RCC 7860 (cell line): ENCODE measurements at places on chromosomes 2 and 18.

DNA sequence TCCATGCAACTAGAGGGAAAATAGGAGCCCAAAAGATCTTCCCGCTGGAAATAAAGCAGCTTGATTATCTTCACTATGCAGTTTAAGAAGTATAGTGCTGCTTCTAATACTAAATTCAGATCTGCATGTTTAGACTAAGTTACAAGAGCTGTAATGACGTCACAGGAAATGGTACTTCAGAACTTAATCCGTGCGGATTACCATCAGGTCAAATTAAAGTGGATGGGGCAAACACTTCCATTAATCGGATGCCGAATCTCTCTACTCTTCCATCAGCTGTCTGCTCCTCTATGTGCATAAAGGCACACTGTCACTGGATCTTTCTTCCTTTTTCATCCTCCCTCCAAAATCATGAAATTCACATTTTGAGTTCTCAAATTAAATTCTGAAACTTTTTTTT lies 52.6 kb downstream of the TRAPPC12 start:
- DNase-seq = no peak

DNA sequence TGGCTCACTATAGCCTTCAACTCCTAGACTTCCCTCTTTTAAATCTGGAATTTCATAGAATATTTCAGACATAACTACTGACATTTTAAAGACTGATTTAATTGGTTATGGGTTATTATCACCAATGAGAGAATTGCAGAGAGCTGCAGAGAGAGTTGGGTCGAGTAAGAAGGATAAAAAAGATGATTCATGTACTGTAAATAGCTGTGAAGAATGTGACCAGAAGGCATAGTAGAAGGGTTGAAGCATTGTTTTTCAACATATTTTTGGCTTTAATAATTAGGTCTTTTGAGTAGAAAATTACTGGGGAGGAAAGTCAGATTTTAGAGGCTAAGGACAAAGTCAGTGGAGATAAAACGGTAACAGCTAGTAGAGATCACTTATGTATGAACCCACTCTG lies 503.2 kb upstream of the SLC8A1 start:
- no peak for DNase-seq

- DNase-seq = no peak
Measured at GRCh38 chr2:211802666-211803065, 735.9 kb downstream of the ERBB4 start.

GRCh38 chr2:102753563-102754159 lies 8.2 kb upstream of the TMEM182 start:
- no peak for DNase-seq

DNA sequence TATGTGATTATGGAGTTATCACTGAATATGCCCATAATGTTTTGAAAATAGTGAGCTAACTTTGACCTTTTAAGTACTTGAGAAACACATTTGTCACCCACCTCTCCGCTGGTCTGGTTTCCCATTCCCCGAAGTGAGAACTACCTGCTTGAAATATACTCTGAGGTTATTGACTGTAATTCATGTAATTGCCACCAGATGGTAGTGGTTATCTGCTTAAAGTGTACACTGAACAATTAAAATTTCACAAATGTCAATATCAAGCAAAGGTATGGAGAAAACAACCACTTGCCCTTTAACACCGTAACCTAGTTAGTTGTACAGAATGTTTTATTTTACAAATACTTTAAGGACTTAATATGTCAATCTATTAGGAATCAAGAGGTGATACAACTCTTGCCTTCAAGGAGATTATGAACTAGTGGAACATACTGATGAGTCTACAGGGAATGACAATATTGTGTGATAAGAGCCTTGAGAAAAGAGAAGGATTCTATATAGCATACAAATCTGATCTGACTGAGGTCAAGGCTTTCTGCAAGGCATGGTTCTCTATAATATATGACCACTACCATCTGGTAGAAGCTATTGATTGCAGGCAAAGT lies 316.8 kb upstream of the KCNH7 start:
- peak; percentile 30 for DNase-seq

GRCh38 chr2:233471291-233472035 lies 95.1 kb downstream of the USP40 start:
- DNase-seq = no peak

DNA sequence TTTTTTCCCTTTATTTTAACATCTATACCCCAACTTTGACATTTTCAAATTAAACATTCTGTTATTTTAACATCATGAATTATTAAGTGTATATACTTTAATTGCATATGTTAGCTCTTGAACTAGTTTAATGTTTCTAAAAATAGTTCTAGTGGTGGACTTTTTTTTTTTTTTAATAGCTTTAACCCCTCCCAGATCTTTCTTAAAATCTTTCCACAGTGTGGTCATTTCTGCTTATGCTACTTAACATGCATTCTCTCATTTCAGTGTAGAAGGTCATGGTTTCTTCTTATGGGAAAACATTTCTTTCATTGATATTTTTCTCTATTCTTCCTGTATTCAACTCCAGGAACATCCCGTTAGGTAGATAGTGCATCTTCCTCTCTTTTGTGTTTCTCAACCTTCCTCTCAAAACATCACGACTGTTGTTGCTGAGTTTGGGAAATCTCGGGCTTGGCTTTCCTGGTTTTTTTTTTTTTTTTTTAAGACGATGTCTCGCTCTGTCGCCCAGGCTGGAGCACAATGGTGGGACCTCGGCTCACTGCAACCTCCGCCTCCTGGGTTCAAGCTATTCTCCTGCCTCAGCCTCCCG lies 849 bp upstream of the TMEM18 start:
- no peak for DNase-seq

- DNase-seq = no peak
Measured at GRCh38 chr2:85436836-85437487, 18.4 kb downstream of the SH2D6 start.

DNA sequence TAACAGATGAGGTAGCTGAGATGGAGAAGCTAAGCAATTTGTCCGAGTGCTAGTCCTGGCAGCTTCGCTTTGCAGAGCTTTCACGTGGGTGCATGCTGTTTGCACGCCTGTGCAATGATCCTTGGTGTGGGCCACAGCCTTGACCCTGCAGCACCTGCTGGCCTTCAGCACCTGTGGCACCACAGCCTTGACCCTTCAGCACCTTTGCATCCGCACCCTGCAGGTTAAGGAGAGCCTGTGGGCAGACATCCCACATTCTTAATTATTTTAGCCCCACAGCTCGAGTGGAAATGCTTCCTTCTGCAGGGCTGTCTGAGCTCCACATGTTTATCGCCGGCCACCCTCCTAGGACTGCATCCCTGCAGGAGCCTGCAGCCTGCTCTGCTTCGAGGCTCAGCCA lies 19.3 kb downstream of the NCK2 start:
- no peak for DNase-seq

DNA sequence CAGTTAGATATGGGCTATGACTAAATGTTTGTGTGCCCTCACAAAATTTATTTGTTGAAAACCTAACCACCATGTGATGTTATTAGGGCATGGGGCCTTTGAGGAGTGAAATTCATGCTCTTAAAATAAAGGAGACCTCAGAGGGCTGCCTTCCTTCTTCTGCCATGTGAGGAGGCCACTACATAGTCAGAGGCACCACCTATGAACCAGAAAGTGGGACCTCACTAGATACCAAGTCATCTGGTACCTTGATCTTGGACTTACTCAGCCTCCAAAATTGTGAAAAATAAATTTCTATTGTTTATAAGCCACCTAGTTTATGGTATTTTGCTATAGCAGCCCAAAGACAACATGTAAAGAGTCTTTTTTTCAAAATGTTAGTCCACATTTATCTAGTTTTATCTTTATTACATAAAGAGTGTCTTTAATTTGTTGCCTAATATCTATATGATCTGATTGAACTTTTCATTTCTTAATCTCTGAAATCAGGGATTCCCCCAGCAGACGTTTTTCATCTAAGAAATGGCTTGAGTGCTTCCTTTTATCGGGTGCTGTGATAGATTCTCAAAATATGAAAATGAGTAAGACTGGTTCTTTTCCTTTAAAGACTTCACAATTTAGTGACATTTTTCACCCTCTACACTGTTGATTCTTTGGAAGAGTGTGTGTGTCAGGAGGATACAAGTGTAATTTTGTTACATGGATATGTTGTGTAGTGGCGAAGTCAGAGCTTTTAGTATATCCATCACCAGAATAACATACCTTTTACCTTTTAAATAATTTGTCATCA lies 34.2 kb downstream of the PMS1 start:
- DNase-seq = no peak

GRCh38 chr18:22816266-22817176 lies 116.6 kb upstream of the RBBP8 start:
- DNase-seq = no peak

- DNase-seq = no peak
Measured at GRCh38 chr2:170177950-170178781, at the start of gene MYO3B. Gene MYO3B (plus strand): TSS chr2:170178147. CDS start chr2:170178288, 141 bp downstream.

DNA sequence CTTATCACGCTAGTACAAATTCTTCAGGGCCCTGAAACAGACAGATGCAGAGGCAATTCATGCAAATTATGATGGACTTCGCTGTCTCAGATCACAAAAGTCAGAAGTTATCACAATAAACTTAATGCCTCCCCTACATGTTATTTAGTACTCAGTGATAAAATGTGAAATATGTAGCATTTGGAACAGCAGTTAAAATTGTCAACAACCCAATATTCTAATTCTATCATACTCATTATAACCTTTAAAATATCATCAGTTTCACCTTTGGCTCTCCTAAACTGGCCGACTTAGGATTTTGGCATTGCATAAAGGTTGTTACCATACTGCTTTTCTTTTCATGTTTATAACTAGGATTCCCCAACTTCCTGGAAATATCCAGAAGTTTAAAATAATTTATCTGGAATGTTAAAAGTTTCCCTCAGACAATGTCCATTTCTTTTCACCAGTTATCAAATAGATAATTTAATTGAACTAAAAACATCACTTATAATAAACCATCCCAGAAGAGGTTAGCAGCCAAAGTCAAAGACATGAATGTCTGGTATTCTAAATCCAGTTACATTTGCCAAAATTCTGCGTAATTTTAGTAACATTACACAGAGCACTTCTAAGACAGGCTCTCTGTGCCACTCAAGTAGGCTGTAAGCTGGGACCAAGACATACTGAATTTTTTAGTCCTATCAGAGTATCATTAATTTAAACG lies 239.8 kb downstream of the RBM43 start:
- DNase-seq = no peak

DNA sequence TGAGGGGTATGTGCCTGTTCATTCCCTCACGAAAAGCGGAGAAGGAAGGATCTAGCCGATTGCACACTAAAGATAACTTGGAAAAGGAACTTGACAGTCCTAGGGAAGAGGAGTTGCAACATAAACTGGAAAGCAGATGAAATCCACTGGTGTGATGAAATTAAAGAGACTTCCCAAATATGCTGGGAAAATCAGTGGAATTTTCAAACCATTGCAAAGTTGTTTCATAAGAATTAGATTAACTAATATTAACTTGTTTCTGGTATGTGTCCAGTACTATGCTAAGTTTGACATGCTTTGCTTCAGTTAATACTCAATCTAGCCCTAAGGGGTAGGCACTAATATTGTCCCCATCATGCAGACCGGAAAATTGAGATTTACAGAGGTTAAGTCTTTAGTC lies 222.7 kb downstream of the IKZF2 start:
- DNase-seq = no peak

DNA sequence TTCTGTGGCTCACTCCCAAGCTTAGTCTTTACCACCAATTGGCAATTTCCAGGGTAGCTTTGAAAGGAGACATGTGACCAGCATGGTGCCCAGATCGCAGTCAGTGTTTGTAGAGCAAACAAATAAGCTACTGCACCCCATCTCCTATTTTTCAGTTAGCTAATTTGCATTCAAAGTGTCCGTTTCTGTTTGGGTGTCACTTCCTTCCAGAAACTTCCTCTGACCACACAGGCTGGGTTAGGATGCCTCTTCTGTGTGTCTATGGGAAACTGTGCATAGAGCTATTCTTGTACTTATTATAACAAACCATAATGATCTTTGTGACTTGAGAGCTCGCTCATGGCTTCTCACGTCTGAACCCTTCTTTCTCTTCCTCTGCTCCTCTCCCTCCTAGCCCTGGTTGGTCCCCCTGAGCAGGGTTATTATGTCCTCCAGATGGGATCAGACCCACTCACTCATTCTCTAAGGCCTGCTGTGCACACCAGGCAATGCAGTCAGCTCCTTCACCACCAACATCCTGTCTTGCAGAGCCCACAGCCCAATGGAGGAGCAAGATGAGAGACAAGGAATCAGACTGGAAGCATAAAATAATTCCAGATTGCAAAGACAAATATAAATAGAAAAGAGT lies 101.2 kb upstream of the ALK start:
- DNase-seq = no peak

DNA sequence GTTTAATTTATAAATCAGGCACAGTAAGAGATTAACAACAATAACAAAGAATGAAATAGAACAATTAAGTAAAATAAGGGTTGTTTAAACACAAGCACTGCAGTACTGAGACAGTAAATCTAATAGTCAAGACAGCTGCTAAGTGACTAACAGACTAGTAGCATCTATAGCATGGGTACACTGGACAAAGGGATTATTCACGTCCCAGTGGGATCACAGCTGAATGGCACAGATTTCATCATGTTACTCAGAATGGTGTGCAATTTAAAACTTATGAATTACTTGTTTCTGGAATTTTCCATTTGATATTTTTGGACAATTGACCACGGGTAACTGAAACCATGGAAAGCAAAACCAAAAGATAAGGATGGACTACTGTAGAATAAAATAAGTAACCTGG lies 161.9 kb upstream of the DAPL1 start:
- no peak for DNase-seq

DNA sequence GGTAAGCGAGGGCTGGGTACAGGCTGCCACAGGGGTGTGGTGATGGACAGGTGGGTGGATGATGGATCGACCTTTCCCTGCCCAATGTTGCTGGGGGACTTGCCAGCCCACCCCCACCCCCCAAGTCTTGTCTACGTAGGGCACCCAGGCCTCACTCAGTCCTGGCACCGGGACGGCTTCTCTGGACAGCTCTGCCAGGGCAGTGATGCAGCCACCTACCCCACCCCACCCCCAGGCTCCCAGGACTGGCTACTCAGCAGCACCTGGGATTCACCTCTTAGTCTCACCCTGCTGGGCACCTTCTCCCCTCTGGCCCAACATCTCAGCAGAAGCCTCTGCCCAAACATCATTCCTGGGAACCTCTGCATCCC lies 55.7 kb downstream of the ANKMY1 start:
- DNase-seq = no peak

GRCh38 chr2:29527947-29528346 lies 393.4 kb downstream of the ALK start:
- DNase-seq = no peak

DNA sequence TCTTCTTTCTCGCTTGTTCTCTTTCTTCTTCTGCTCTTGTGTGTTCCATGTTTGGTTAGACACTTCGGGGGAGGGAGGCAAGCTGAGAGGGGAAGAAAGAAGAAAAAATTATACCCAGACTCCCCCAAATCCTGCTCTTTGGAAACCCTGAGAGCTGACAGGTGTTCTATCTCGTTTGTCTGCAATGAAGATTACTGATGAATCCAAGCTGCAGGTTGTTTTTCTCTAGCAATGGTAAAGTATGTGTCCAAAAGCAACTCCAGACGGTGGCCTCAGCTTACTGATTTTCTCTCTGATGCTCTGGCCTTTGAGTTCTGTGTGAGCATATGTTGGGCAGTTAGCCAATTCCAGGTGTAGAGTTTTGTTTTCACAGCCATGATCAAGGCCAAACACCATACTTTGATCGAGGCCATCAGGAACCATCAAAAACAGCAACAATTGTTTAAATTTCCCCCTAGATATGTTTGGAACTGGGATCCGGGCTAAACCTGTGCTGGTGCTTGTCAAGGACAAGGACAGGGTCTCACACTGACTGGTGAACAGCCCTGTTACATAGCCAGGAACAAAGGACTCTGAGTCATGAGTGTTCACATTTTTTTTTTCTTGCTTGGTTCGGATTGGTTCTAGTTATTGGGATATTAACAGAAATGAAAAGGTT lies 142.0 kb downstream of the PRKCE start:
- DNase-seq = no peak

GRCh38 chr2:10909996-10910341 lies 1.8 kb upstream of the KCNF1 start:
- no peak for DNase-seq
